ENCODE measurements at places on chromosomes 12 and 14.

- DNase-seq, result no peak
Measured at GRCh38 chr14:60736494-60736893, 1.9 kb downstream of the MNAT1 start.

DNA sequence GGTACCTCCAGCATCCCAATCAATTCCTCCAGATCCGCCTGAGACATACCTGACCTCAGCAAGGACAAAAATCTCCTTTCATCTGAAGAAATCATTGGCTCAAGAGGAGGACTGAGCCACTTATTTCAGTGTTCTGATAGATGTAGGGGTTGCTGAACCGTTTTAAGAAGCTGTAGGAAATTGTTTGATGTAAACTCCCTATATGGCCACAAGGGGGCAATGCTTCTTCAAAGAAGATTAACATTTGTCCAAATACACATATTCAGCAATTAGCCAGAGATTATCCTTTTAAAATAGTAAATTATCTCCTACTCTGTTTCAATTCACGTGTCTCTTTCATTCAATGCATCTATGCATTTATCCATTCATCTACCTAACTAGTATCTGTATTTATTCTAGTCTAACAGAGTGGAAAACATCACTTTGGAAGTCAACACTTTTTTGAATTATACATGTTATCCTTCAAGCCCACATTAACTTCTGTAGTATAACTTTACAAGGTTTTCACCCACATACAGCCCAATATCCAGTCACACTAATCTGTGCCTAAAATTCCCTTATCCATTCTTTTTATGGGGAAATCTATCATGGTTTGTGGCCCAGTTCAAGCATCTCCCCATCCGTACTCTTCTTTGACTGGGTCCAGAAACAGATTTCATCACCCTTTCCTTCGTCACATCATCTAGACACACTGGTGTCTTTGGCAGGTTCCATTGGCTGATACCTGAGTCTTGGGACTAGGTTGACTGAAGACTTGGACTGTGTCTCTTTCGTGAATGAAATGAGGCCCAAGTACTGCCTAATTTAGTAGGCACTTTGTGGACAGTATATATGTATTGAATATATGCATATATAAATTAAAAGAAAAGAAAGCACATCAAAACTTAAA is 411.0 kb upstream of the OR4E1 start:
- peak; percentile 71 for DNase-seq

DNA sequence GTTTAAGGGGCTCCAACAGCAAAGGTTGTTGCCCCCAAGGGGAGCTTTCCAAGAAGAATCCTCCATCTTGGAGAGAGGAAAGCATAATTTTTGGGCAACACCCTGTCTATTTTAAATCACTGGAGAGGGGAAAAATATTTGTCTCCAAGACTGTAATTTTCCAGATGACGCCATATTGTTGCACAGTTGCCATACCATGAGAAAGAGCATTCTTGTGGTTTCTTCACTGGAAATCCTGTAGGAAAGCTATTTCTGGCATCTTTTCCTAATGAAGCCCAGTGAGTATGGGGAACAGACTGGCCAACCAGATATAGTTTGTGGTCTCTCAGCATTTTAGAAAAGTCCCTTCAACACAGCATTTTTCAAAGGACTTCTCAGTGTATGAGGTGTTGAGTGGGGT is 88.1 kb upstream of the MANSC4 start:
- no peak for DNase-seq

DNA sequence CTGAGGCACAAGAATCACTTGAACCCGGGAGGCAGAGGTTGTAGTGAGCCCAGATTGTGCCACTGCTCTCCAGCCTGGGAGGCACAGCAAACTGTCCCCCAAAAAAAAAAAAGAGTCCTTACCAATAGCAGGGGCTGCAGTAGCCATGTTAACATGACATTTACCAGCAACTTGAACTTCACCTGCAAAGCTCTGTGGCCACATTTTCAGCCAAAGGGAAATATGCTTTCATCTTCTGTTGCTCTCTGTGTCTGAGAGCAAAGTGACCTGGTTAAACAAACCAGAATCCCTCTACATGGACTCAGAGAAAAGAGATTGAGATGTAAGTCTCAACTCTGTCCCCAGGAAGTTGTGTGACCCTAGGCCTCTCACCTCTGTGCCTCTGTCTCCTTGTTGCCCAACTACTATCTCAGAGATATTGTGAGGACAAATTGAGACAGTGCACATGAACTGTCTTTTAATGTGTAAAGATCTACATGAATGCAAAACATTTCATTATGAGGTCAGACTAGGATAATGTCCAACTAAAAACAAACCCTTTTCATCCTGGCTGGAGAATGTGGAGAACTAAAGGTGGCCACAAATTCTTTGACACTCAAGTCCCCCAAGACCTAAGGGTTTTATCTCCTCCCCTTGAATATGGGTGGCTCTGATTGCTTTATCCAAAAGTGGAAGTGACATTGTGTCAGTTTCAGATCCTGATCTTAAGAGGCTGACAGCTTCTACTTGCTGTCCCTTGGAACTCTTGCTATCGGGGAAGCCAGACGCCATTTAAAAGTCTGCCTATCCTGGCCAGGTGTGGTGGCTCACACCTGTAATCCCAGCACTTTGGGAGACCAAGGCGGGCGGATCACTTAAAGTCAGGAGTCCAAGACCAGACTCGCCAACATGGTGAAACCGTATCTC is 24.7 kb upstream of the P2RX4 start:
- peak; percentile 62 for DNase-seq

DNA sequence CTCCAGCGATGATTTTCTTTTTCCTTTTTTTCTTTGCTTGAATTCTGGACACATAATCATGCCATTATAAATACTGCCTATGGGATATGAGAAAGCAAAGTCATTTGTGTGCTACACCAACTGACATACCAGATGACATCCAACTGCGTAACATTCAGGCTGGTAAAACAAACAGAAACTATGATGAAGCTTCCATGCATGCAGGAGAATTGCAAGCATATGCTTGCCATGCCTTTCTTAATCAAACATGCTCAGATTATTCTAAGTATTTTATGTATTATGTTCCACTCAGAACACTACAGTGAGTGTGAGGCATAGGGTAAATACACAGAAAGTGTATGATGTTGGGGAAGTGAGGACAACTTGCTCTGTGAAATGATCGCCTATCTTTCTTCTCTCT is 97.4 kb downstream of the C12orf50 start:
- DNase-seq, result no peak

GRCh38 chr12:20077618-20078017 is 290.7 kb upstream of the PDE3A start:
- DNase-seq, result no peak

DNA sequence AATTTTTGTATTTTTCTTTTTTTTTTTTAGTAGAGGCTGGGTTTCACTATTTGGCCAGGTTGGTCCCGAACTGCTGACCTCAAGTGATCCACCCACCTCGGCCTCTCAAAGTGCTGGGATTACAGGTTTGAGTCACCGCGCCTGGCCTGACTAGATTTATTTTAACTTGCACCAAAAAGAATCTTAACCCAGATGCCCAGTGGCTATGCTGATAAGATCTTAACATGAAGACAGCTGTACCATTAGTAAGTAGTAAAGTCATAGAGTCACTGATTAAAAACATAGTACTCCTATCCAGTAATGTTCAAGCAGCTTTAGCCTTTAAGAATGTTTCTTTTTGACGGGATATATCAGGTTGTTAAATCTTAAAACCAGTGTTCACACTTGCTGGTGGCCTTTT is 1061.8 kb upstream of the FLRT2 start:
- DNase-seq, result no peak

GRCh38 chr12:779745-780734 is 27.7 kb downstream of the WNK1 start:
- DNase-seq, result no peak

DNA sequence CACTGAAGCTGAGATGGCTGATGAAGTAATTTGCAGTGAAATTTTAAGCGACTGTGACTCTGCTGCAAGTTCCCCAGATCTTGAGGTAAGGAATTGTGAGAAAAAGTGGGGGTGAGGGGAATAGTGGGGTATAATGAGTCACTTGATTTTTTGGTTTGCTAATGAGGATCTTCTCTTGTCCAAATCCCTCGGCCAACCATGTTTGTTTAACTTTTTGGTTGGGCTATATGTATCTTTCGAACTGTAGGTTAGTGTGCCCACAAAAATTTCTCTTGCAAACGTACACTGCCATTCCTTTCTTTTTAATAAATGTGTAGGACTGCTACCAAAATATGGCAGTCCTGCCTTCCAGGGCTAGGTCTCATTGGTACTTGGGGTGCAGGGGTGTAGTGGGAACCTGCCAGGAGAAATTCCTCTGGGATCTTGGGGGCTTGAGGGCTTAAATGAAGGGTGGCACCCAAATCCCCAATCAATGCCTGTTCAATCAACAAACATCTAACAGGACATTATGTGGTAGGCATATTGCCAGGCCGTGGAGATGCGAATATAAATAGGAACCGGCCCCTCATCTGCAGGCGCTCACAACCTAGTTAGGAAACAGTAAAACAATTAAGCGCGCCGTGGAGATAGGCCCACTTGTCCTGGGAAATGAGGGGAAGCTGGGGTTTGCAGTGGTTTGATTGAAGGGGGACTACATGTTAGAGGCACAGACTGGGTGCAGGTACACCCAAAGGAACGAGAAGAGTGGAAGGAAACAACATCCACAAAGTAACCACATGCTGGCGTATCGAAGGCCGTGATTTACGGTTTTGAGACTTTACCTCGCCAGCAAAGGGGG is 1.3 kb upstream of the PABPN1 start:
- DNase-seq, result no peak

DNA sequence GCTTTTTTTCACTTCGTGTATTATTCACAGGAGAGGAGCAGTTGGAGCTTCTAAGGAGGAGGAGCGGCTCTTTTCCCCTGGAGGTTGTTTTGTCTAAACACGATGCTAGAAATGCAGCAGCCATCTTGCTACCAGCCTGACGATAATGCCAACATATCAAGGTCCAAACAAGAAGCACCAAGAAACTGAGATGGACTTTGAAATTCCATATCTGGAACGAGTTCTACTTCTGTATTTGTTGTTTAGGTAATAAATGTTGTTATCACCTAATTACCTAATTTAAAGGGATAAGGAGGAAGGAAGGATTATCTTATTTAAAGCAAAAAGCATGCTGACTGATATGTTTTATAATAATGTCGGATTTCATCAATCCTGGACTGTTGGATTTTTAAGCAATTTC is 174.4 kb upstream of the TMPO start:
- no peak for DNase-seq

- no peak for DNase-seq
Measured at GRCh38 chr12:112148031-112148513, 22.7 kb downstream of the TRAFD1 start.

All from B cell (primary cell).